Head of caudate nucleus (tissue), 42 donors: ENCODE measurements at places on chromosomes 16 and 17.

DNA sequence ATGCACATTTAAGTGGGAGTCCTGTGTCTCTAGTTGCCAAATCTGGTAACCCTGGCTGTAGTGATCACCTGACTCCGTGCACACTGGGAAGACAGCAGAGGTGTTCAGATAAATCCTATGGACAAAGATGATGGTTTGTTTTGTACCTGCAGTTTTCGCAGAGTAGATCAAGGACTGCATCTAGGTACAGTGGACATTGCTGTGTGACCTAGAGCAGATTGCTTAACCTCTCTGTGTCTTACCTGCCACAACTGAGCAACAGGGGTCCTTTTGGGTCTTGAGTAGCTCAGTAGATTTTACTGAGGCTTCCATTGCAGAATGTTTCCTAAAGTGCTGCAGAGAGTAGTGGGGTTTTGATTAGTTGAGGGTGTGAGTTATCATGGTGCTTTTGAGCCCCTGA is 160.8 kb downstream of the SHISA9 start:
- DNase-seq = no peak

DNA sequence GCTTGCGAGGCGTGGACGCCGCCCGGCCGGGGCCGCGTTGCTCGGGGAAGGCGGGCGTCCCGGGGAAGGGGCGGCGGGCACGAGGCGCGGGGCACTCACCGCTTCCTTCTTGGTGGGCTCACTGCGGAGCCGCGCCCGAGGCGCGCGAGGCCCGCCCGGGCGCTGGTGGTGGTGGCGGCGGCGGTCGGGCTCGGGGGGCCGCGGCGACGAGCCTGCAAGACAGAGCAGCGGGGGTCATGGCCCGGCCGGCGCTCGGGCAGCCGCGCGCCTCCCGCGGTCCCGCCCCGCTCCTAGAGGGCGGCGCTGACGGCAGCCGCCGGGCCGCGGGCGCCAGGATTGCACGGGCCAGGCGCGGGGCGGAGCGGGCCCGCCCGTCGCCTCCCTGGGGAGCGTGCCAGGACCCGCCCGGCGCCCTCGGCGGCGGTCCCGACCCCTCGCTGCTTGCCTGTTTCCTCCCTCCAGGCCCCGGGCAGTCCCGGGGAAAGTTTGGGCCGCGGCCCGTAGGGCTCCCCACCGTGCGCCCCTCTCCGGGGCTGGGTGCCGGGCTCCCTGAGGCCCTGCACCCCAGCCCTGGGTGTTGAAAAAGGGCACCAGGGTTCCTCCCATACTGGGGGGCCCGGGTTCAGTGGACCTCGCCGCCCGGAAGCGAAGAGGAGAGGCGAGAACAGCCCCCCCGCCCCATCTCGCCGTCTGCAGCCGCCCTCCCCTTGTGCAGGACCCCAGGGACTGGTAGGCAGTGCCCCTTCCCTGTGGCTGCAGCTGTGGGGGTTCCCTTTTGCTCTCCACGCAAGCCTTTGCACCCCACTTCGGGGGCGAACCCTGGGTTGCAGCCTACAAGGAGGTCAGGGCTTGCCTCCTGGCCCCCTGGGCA is at the start of gene C16orf74:
Gene C16orf74 (minus strand): TSS at position 270 of the 871 bp plus-strand sequence. CDS start 15,879 bp downstream, outside the sequence.
- DNase-seq = no peak

- DNase-seq = no peak
These were observed 19.5 kb downstream of the TNFRSF13B start for GRCh38 chr17:16952401-16952800.

GRCh38 chr17:75854881-75855309 is 240 bp downstream of the WBP2 start:
- no peak for DNase-seq

- no peak for DNase-seq
These were observed 29.9 kb downstream of the PIK3R6 start for GRCh38 chr17:8837563-8838075.

DNA sequence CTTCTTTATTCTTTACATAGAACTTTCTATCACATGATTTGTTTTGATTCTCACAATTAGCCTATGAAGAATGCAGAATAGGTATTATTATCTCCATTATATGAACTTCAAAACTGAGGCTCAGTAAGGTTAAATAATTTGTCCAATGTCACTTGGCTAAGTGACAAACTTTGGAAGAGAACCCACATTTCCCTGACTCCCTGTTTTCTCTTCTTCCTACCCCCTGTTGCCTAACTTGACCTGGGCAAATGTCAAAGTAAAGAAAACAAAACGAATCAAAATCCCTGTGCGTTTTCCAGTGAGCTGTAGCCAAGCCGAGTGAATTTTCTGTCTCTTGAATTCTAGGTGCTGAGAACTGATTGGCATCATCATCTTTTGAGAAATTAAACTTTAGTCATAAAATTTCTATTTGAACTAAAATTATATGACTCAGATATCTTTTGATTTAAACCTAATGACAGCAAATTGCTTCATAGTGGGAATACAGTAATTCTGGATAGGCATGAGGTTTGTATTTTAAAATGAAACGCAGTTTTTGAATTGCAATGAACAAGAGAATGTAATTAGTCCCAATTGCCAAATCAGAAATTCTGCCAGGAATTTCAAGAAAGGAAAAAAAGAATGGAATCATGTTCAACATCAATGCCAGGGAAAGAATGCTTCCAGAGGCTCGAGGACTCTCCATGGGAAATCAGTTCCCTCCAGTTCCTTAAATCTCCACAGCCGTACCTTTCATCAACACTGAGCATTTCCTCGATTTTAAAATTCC is 4.6 kb upstream of the NACA2 start:
- no peak for DNase-seq
